ENCODE measurements at places on chromosomes 3 and 15. TPM values are rescaled to one million over a fixed set of nuclear protein-coding genes. Genes with fewer than 3 reads are reported as not detected.

The CFAP100 gene
- total RNA-seq, result not detected

The DGKG gene
- 0.46 TPM for total RNA-seq

GRCh38 chr3:30300809-30301208 is 305.6 kb upstream of the TGFBR2 start:
- DNase-seq, result no peak

- DNase-seq, result no peak
Measured at GRCh38 chr3:141972399-141972798, 96.0 kb downstream of the ATP1B3 start.

GRCh38 chr15:94234300-94234699 is 2.9 kb downstream of the MCTP2 start:
- no peak for DNase-seq

GRCh38 chr15:42282344-42282743 is 9.1 kb upstream of the TMEM87A start:
- DNase-seq, result no peak

DNA sequence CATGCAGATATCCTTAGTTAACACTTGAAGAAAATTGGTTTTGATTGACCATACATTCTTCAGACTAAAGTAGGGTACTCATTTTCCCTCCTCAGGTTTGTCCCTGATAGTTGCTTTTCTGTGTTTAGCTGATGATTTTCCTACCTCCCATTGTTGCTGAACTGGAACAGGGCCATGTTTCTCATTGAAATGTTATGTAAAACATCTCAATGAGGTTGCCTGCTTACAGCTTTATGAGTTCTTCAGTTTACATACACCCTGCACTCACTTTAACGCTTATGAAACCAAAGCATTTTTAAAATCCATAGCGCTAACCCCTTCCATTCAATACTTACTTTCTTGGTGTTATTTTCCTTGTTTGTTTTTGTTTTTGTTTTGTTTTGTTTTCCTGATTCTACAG is 61.9 kb downstream of the HMG20A start:
- peak; percentile 17 for DNase-seq

The KIF23 gene
- 82.5 TPM for total RNA-seq

GRCh38 chr3:115685097-115685496 is 61.8 kb downstream of the GAP43 start:
- no peak for DNase-seq

The KLHDC8B gene
- 6.8 TPM for total RNA-seq

DNA sequence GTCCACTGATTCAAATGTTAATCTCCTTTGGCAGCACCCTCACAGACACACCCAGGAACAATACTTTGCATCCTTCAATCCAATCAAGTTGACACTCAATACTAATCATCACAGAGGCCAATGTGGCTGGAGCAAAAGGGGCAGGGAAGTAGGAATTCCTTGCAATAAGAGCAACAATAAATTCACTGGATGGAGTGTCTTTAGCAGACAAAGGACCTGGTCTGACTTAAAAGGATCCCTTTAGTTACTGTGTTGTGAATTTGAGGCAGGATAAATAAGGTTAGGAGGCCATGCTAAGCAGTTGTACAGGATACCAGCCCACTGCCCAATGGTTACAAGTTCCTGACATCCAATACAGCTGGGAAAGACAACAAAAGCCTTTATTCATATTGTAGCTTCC is 12.3 kb upstream of the GFM1 start:
- DNase-seq, result no peak

GRCh38 chr15:32119694-32120330 is 89.5 kb downstream of the CHRNA7 start:
- no peak for DNase-seq

DNA sequence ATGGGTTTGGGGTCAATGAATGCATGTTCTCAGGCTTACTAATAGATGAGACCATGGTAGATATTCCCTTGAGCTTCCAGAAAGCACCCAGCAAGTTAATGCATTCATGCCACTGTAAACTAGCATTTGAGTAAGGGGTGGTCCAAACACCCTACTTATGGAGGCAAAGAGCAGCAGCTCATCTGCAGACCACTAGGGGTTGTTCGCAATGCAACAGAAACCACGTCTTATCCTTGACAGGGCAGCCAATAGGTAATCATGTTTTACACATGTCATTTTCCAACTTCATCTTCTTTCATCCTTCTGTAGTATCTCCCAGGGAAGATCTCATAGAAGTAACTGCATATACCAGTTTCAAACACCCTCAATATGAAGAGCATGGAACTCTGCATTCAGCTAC is 330.2 kb downstream of the RORA start:
- no peak for DNase-seq

The FGF7 gene
- not detected for total RNA-seq

The MOBP gene
- not detected for total RNA-seq

The PRR20G gene
- not detected for total RNA-seq

DNA sequence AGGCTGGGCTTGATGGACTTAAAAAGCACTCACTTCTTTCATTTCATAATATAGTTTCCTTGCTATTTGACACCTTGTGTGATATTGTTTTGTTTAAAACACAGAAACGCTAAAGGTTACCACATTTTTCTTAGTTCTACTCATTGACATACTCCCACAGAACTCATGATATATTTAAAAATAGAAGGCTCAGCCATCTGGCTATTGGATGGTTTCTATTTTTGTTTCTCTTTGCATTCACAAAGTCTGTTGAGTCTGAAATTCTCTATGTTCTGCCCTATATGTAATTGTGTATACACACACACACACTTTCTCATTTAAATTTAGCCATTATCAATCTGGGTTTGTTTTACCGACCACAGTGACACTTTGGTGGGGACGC is 128.2 kb downstream of the SOX2 start:
- DNase-seq, result no peak

GRCh38 chr3:49805897-49806701 is 3.0 kb downstream of the INKA1 start:
- DNase-seq, result no peak

- no peak for DNase-seq
Measured at GRCh38 chr3:85567071-85567676, 608.4 kb downstream of the CADM2 start.

The TEX55 gene
- total RNA-seq, result not detected

- DNase-seq, result no peak
Measured at GRCh38 chr3:45241206-45241605, 15.1 kb upstream of the TMEM158 start.

The MESD gene
- total RNA-seq, result 28.2 TPM
